ENCODE measurements at places on chromosomes 13 and 19. TPM values are rescaled to one million over a fixed set of nuclear protein-coding genes. Genes with fewer than 3 reads are reported as not detected.

- no peak overlapping the region for H3K4me3 ChIP-seq
- peak overlapping the region; percentile 55 for H3K27ac ChIP-seq
- peaks cover 35% of the 10 kb centered on the region for H3K4me1 ChIP-seq
- DNase-seq = peak; percentile 70
- no peaks in the 10 kb centered on the region for H3K27me3 ChIP-seq
Measured at GRCh38 chr13:114110091-114110829, 22.2 kb downstream of the RASA3 start.

DNA sequence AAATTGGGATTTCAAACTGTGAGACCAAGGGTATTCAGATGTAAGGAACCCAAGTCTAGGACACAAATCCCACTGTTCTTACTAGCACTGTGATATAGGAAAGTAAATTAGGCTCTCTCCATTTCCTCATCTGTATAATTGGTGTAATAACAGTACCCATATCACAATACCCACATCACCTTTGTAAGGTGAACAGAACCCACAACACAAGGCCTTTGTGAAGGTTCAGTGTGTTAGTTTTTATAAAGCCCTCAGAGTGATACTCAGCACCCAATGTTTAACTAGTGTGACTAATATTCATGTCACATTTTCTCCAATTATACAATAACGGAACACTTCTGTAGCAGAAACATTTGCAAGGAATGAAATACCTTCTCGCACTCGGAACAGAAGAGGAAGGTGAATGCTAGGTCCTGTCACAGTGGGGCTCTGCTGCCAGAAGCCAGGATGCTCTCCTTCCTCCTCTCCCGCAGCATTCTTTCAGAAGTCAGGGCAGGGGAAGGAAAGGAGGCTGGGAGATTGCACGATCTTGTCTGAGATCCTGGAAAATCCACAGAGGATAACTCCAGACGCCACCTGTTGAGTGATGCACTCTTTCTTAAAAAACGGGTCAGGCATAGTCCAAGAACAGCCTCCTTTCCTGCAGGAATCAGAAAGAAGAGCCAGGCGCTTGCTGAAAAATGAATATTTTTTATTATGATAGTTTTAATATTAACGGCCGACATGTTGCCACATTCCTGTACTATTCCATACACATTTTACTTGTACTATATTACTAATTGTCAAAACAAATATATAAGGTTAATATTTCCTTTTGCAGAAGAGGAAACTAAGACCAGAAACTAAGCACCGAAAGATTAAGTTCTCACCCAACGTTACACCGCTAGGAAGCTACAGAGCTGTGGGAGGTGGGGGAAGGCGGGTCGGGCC, 762 bp downstream of the ZNF45 start:
- peaks cover 21% of the 10 kb centered on the region for H3K4me1 ChIP-seq
- peak overlapping the region; percentile 68 for H3K4me3 ChIP-seq
- peaks cover 29% of the 10 kb centered on the region for H3K36me3 ChIP-seq

GRCh38 chr19:35350591-35350990, 2.9 kb downstream of the FFAR1 start:
- DNase-seq = peak; percentile 44
- no peak overlapping the region for H3K4me3 ChIP-seq
- no peaks in the 10 kb centered on the region for H3K36me3 ChIP-seq
- H3K27ac ChIP-seq = no peak overlapping the region
- H3K27me3 ChIP-seq = peaks cover 7% of the 10 kb centered on the region

DNA sequence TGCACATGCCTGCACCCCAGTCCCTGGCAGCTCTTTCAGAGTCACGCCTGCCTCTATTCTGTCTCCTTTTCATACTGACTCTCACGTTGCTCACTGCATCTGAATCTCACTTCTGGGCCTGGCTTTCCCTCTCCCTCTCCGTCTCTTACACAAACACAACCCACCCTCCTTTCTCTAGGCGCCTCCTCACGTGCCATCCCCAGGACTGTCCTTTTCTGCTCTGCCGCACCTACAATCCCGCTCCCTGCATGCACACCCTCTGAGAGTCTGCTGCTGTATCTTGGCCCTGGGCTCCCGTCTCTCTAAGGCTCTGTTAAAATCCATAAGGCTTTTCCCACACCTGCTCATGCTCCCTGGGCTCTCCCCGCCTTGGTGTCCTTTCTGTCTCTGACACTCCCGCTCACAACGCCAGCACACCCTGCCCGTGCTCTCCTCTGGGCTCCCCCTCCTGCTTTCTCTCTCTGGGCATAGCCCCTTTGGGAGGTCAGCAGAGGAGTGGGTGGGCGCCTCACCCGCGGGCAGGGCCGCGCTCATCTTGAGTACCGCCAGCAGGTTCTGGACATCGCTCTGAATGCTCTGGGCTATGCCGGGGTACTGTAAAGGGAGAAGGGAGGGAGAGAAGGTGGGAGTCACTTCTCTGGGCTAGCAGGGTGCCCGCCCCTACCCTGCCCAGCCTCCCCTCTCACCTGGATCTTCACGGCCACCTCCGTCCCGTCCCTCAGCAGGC, 12.7 kb upstream of the NUMBL start:
- H3K27me3 ChIP-seq = no peaks in the 10 kb centered on the region
- H3K36me3 ChIP-seq = peaks cover 90% of the 10 kb centered on the region
- peaks cover 10% of the 10 kb centered on the region for H3K4me1 ChIP-seq
- H3K4me3 ChIP-seq = no peak overlapping the region

- no peak for DNase-seq
- no peak overlapping the region for H3K4me3 ChIP-seq
- H3K27me3 ChIP-seq = no peaks in the 10 kb centered on the region
- no peaks in the 10 kb centered on the region for H3K36me3 ChIP-seq
Measured at GRCh38 chr13:107421028-107421427, 794.3 kb downstream of the LIG4 start.

DNA sequence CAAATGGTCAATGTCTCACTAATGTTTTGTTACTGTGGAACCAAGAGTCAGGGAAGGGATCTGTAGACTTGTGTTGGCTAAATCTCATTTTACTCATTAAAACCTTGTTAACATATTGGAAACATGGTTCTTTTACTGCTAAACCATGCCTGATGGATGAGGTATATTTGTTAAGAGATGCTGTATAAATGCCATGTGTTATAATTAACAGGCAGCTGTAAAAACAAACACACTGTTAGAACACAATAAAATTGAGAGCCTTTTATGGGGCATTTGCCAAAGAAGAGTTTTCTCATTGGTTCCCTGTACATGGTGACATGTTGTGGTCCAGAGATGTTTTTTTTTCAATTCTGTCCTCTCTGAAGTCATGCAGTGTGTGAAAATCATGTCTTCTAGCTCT, 121.9 kb downstream of the ESD start:
- DNase-seq = no peak
- H3K27ac ChIP-seq = no peak overlapping the region
- H3K36me3 ChIP-seq = no peaks in the 10 kb centered on the region
- no peak overlapping the region for H3K4me3 ChIP-seq
- H3K27me3 ChIP-seq = no peaks in the 10 kb centered on the region
- peaks cover 30% of the 10 kb centered on the region for H3K4me1 ChIP-seq

- no peak for DNase-seq
- no peak overlapping the region for H3K27ac ChIP-seq
- no peaks in the 10 kb centered on the region for H3K27me3 ChIP-seq
- no peaks in the 10 kb centered on the region for H3K36me3 ChIP-seq
- H3K4me3 ChIP-seq = no peak overlapping the region
Measured at GRCh38 chr13:21894091-21894490, 223.2 kb downstream of the FGF9 start.

SLC7A9 gene
- total RNA-seq = not detected

Data from sigmoid colon (tissue), 7 donors.